ENCODE measurements at places on chromosomes 3 and 15.

DNA sequence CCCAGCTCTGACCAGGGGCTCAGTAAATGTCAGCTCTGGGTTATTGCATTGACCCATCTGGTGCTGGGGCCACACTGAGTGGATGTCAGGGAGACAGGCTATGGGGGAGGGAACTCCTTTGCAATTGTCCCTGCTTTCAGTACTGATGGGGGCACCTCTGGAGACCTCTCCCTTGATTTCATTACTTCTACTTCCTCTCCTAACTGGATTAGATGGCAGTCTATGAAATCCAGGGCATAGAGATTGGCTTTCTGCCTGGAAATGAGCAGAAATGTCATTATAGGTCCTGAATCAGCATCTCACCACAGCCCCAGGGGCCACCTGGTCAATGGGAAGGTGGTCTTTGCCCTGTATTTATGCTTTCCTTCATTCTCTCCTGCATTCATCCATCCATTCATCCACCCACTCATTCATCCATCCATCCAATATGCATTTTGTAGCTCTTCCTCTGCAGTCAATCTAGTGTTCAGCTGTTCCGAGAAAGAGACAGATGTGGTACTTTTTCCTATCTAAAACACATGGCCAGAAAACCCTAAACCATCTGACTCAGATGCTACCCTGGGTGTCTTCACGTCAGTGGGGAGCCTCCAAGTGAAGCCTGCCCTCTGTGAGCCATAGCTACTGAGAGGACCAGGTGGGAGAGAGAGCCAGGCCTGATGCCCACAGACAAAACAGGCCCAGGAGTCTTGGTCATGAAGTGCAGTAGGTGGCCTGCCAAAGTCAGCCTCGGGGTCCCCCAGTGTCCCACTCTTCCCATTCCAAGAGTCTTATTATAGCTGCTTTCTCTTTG, 57.1 kb downstream of the CCDC33 start:
- DNase-seq, result no peak

GRCh38 chr3:182486463-182486862, 306.8 kb upstream of the ATP11B start:
- no peak for DNase-seq

DNA sequence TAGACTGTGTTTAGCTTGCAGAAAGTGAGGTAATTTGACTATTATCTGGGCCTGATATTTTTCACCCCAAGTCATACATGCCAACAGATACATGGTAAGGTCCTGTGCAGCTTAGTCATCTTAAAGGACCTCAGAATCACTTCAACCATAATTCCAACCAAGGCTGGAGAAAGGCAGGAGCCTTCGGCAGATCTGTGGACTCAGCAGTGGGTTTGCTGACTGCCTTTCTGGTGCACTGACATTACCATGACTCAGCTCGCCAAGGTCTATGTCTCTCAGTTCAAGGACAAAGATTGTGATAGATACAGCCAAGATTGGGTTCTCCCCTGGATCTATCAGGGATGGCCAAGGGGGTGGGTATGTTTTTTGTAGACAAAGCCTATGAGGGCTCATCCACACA, 32.7 kb downstream of the LYZL4 start:
- DNase-seq, result no peak

DNA sequence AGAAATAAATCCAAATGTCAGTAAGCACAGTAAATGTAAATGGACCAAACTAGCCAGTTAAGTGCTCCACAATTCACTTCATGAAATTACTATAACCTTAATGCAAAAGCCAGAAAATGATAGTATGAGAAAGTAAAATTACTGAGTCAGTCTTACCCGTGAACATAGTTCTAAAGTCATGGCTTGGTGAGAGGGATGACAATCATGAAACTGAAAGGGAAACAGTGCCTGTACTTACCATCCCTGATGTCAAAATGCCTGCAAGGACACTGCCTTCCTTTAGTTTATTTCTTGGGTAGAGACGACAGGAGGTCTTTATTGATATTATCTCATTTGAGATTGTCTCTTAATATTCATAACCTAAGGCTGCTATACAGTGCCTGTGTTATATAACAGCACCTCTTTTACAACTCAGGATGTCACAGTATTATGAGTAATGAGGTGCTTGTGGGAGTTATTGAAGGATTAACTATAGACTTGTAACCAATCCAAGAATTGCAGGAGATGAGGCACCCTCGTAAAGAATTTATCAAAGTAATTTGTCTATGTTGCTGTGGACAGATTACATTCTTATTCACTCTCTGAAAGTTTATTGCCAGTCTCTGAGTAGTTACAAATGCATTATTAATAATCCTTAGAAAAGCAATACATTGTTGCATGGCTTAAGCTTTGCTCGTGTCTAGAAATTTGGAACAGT, 142.9 kb upstream of the BFSP2 start:
- no peak for DNase-seq

DNA sequence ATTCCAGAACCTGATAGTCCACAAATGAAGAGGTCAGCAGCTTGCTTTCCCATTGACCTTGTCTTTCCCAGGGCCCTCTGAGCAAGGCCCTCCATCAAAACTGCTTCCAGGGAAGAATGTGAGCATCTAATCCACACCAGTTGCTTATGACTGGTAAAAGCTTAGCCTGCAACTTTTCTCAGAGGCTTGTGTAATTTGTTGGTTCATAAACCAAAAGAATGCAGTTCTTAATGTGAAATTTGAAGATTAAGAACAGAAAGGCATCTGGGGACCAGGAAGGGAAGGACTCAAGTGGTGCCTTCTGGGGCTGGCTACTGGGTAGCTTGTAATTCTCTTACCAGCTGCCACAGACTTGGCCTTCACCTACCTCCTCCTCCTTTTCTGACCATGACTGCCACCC, 60.9 kb upstream of the EIF1B start:
- no peak for DNase-seq

DNA sequence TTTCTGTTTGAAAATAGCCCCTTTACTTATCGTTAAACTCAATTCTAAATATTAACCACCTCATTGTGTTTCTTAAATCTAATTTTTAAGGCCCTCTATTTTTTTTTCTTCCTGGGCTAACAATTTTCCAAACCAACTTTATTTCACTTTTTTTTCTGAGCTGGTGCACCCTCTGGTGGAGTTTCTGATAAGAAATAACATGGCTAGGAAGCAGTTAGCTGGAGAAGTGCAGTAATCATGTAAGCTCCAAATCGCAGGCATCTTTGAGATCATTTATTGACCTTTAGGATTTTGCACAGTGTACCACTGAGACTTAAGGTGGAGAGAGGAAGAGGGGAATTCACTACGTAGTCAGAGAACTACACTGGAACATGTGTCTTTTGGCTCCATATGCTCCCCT, 6.4 kb downstream of the TMEM207 start:
- DNase-seq, result no peak

DNA sequence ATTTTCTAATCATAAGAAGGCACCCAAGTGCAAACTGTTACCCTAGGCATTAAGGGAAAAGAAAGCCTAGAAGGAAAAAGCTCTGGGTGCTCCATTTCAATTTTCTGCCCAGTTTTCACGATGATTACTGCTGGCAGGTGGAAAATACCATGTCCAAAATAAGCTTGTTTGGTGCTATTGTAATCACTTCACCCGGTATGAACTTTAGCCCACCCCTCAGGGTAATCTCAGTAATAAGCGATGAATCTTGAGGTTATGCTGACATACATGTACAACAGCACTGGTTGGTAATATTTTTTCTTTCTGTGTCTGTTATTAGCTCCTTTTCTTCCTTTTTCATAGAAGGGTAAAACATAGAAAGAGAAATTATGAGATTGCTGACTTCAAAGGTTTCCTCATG, 88.6 kb upstream of the MEX3B start:
- no peak for DNase-seq

DNA sequence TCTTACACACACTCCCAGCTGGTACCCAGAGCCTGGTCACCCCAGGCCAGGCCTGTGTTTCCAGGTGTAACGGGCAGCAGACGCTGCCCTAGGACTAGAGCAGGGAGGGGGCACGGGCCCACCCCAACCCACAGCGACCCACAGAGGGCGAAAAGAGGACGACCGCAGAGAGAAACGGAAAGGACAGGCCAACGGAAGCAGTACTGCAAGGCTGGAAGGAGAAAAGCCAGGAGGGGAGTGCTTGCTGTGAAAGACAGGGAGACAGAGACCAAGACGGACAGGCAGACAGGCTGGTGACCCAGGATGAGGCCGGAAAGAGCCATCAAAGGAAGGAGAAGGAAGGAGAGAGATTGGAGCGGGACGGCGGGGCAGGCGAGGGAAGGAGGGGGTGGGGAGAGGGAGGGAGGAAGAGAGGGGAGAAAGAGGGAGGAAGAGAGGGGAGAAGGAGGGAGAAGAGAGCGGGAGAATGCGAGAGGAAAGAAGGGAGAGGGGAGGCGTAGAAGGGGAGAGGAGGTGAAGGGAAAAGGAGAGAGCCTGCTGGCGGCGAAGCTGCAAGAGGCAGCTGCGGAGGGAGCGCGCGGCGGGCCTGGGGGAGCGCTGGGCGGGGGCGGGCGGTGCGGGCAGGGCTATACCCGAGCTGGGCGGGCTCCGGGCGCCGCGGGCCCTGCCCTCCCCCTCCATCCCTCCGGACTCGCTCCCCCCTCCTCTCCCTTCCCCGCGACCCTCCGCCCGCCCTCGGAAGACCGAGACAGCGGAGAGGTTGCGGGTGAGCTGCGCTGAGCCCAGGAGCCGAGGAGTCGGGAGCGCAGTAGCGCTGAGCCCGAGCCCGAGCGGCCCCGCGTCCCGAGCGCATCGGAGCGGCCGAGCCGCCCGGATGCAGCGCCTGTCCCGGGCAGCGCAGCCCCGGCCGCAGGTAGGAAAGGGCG, at the start of gene SLC6A1:
TSS of gene SLC6A1 (plus strand) at position 732 of the 926 bp plus-strand sequence. CDS start 24,464 bp downstream, outside the sequence.
- no peak for DNase-seq

DNA sequence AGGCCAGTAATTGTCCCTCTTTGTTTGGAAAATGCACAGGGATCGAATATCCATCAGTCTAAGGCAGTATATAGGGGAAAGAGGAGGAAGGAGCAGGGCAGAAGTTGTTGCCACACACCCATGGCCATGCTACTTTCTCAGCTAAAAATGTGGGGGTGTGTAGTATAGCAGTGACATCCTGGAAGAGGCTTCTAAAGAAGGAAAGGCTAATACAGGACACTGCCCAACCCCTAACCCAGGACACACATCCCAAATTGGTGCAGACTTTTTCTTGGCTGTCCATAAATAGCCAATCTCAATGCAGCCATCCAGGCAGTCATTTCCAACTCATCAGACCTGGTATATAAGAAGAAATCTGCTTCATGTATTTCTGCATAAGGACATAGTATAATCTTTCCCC, 33.1 kb upstream of the LRRN1 start:
- DNase-seq, result no peak

DNA sequence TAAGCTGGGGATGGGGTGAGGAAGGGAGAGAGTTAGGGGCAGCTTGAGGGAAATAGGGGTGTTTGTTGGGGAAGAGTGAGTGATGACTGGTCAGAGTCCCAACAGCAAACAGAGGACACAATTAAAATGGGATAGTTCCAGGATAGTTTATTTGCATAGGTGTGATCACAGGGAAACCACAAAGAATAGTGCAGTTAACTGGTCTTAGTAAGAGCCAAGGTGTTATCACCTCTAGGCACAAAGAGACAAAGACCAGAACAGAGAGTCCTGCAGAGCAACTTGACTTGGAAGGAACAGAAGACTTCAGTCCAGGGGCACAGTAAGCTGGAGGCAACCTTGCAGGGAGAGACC, 42.1 kb upstream of the DLG1 start:
- DNase-seq, result no peak

DNA sequence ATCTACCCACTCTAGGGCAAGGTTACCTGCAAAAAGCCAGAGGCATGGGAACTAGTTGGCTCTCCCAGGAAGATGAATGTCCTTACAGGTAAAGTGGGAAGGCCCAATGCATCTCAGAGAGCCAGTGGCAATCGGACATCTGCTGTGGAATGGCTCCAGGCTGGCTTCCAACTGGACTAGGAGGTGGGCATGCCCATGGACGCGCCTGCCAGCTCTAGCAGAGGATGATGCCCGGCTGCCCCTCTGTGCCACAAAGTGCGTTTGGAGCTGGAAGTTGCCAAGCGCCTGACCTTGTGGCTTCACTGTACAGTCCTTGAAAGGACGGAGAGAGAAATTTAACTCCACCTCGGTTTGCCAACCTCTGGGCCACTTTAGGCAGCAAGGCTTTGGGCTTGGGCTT, 84.4 kb downstream of the NR2F2 start:
- no peak for DNase-seq

DNA sequence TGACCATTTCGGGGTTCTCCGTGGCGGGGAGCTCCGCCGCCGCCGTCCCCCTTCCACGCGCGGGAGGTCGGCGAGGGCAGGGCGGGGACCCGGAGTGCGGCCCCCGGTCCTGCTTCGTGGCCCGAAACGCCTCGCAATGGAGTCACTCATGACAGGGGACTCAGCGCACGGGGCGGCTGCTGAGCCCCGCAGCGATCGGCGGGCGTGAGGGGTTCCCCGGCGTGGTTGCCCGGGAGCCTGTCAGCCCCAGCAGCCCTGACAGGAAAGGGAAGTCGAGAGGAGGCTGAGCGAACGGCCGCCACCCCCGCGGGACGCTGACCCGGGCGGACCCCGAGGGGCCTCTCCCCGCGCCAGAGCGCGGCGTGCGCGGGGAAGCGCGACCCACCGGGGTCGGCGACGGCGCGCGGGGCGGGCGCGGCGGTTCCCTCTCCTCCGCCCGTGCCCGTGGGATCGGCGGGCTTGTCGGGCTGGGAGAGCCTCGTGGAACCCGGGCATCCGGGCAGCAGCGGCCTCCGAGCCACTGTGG, 564 bp upstream of the PIGZ start:
- peak; percentile 30 for DNase-seq

- no peak for DNase-seq
Measured at GRCh38 chr15:32844118-32844711, 126.4 kb downstream of the GREM1 start.

DNA sequence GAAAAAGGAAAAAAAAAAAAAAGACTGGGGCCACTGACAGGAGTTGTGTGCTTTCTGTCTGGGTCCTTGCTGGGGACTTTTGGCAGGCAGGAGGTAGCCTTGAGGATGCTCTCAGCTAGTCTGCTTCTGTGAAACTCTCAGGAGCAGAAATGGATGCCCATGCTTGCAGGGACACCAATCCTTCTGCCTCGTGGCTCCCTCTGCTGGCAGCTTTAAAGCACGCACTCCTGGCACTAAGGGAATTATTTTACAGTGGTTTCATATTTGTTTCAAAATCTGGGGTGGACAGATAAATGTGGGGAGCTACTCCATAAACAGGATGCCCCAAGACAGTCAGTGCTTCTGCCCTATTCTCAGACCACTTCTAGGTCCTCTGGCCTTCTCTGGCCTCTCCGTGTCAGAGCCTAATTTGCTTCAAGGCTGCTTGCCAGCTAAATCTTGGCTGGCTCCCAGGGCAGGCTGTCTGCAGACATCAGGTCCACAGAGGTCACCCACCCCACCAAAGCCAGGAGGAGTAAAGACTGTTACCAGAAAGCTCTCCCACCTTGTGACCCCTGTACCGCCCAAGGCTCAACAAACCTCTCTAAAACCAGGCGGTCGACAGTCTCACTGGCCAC, 17.1 kb downstream of the TRAIP start:
- peak; percentile 67 for DNase-seq

GRCh38 chr3:112634786-112635541, 6.0 kb downstream of the CCDC80 start:
- DNase-seq, result no peak

- no peak for DNase-seq
Measured at GRCh38 chr3:127572735-127573134, 17.8 kb downstream of the TPRA1 start.
